ENCODE measurements at places on chromosomes 2 and 18.
A peak's percentile ranks its signal among the peaks of the same experiment; 100 is the strongest.

GRCh38 chr18:79942786-79943607, 8.5 kb downstream of the SLC66A2 start:
- DNase-seq: no peak

DNA sequence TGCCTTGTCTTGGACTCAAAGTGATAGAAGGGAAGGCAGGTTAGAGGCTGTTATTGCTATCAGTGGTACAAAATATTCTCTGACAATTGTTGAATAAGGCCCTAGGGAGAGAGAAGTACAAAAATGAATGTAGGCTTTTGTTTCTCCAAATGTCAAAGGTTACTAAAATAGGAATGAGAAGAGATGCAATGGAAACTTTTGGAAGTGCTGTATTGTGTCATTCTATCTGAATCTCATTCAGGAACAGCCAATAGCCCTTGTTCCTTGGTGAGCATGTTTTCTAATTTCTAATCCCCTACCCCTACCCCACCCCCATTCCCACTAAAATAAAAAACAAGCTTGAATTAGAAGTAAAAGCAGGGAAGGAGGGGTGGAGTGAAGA, 166.4 kb downstream of the GPD2 start:
- no peak for DNase-seq

DNA sequence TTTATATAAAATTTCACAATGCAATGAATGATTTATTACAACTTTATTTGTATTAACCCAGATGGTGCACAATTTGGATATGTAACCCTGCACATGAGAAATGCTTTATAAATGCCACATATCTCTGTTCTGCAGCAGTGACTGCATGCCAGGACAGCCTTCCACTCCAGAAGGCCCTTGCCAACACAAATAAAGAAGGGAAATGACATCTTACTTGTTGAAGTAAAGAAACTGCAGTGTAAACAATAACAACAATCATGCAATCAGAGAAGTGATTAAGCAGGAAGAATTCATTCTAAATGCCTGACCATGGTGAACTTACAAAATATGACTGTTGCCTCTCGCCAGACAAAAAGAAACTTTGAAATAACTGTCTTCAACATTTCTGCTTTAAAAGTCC, 129.9 kb upstream of the CHST9 start:
- no peak for DNase-seq

- peak; percentile 8 for DNase-seq
Observed at GRCh38 chr2:1750933-1751766, 6.8 kb upstream of the PXDN start.

DNA sequence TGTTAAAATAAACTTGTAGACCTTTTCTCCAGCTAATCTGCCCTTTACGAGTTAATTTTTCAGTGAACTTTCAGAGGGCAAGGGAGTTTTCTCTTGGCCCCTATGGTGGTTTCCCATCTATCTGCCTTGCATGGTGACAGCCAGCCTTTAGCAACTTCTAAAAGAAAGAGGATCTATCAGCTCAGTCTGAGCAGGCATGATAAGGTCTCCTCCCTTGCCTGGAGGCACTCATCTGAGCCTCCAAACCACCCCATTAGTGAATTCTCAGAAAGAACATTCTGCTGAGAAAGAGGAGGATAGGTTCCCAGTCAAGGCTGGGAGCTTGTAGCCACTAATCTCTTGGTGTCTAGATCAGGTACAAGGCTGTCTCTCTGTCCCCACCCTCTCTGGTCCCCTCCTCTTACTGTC, 10.7 kb upstream of the GYPC start:
- no peak for DNase-seq

DNA sequence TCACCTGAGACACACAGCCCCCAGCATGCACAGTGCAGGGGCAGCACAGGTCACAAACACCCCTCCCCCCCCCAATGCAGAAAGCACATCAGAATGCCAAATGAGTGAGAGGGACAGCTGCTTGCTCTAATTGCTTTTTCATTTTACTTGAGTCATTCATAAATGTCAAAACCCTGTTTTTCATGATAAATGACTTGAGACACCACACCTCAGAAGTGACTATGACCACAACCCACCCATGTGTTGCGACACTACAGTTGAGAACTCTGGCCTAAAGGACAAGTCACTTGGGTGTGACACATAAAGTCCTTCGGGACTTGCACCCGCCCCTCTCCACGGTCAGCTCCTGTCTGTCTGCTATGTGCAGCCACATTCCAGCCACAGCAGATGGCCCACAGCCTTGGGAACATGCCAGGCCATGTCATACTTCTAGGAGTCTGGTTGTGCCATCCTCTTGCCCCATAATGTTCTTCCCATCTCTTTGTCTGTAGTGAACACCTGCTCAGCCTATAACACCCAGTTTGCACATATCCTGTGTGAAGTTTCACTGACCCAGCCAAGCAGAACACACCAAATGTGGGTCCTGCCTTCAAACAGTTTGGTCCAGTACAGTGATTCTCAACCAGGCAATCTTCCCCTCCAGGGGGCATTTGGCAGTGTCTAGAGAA, 30.2 kb upstream of the RIOK3 start:
- DNase-seq: no peak

DNA sequence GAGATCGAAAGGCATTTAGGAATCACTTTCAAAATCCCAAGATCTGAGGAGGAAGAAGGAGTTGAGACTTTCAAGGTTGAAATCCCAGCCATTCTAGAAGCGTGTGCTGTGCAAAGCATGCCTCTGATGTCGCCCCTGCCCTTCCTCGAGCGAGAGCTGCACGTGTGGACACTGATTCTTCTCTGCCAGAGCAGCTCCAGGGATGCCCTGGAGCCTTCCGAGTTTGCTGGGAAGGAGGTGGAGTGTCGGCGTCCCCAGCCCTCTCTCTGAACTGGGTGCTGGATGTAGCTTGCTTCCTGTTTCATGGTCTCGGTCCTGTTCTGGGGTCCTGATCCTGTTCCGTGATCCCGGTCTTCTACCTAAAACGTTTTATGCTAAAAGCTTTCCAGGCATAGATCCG, 76.1 kb downstream of the TWIST2 start:
- DNase-seq: no peak

- no peak for DNase-seq
Observed at GRCh38 chr18:56146565-56146964, 491.8 kb downstream of the TXNL1 start.

DNA sequence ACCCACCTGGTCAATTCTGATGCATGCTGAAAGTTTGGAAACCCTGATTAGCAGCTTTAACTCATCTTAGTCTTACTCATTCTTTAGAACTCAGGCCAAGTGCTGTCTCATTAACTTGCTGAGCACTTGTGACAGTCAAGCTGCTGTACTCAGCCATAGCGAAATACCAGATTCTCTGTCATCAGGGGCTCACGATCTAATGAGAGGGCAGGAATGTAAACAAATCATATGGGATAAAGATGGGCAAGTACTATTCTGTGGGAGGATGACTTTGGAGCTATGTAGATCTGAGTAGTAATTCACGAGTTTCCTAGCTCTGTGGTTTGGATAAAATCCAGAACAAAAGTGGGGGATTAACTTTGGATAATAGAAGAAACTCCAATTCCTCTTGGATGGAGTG, 376.6 kb downstream of the HRH4 start:
- no peak for DNase-seq

DNA sequence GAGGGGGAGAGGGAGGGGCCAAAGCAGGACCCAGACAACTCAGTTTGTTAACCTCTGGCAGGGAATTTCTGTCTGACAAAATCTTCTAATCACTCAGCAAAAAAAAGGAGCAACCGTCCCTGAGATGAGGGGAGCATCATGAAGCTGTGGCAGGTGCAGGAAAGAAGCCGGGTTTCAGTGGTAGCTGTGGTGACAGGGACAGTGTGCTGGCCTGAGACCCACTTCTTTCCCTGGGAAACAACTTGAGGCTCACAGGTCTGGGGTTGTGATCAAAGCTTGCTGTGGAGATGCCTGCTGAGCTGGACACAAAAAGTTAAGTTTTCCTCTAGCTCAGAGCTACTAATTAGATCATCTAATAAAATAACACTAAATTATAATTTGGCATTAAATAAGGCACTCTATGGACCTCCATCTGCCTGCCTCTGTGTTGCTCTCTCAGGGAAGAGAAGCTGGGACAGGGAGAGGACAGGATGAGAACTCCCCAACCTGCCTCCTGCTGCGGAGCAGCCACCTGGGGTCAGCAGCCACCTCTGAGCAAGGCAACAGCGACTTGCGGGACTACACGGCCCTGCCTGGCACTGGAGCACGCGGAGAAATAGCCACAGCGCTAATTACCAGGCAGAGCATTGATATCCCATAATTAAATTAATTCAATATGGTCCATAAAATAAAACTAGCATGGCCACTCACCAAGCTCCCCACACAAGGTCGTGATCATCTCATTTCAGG, 104.6 kb upstream of the TEX51 start:
- no peak for DNase-seq

- DNase-seq: no peak
Observed at GRCh38 chr2:97699765-97700444, 13.5 kb upstream of the ZAP70 start.

DNA sequence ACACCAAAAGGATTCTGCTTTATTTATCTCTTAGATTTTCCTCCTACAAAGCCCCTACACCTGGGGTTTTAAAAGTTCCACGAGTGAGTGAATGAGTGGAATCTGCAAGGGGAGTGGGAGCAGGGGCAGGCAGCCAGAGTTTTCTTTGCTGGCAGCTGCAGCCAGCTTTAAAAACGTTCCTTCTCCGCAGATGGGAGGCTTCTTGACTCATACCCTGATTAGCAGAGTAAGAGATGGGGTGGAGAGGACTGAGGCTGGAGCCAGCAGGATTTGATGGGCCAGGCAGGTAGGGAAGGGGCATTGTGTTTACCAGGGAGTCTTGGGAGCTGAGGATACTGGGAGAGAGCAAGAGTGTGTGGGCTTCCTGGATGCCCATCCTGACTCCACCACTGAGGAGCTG, 99.6 kb upstream of the TNP1 start:
- no peak for DNase-seq

GRCh38 chr2:9178904-9179571, 27.6 kb upstream of the ASAP2 start:
- DNase-seq: no peak

DNA sequence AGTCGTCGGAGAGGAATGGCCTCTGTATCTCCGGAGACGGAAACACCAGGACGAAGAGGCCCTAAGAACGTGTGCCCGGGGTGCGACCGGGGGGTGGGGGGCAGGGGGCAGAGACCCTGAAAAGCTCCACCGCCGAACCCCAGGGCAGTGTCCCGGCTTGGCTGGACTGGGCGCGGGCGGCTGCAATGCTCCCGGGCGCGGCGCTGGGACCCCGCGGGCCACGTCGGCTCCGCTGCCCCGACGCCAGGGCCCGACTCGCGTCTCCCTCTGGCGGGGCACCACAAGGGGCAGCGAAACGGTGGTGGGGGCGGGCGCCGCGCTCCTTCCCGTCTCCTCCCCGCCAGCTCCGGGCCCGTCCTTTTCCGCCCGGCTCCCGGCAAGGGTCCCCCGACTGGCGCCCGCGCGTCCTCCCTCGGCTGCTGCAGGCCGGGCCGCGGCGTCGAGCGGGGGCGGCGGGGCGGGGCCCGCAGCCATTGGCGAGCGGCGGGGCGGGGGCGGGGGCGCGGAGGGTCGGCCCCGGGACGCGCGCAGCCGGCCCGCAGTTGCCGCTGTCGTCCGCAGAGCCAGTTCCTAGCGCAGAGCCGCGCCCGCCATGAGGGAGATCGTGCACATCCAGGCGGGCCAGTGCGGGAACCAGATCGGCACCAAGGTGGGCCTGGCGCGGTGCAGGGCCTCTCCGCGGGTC, at the start of gene TUBB6:
TSS of gene TUBB6 (plus strand) at position 541 of the 685 bp plus-strand sequence. CDS start at position 593, 52 bp downstream.
- no peak for DNase-seq

- DNase-seq: no peak
Observed at GRCh38 chr2:172928756-172929155, 146.9 kb upstream of the MAP3K20 start.

DNA sequence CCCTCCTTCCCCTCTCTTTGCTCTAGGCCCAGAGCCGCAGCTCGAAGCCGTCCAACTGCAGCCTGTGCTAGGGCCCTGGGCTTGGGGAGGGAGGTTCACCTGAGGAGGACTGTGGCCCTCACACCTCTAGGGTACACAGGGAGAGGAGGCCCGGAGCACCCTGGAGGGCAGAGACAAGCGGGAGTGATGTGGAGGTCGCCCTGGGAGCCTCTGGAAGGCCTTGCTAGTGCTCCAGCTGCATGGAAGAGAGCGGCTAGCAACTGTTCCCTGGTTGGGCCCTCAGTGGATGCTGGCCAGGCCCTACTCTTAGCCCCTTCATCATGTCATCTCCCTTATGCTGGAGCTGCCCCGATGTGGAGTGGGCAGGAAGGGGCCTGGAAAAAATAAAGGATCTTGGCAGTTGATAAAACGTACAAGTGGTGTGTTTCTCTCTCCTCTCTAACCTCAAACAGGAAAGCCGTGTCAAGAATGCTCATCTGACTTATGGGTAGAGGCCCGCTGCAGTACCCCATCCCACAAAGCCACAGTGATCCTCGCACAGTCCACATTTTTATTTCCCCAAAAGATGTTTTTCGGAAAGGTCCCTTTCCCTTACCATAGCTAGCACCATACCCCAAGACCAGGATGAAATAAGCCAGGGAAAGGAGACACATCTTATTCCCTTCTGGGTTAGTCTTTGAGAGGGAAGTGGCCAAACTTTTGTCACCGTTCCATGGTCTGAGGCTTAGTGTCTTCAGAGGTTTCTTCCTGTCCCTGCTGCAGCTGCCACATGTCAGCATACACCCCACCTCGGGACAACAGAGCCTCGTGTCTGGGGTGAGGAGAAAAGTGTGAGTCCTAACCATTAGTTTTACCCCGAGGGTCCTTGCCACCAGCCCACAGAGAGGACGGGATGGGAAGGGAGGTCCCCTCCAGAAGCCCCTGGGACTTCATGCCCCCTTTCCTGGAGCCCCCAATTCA, 2.9 kb downstream of the ZFAND2B start:
- DNase-seq: no peak

GRCh38 chr2:85925216-85925671, 36.5 kb upstream of the ST3GAL5 start:
- DNase-seq: no peak

- DNase-seq: no peak
Observed at GRCh38 chr2:4675295-4675694, 971.9 kb downstream of the DCDC2C start.

- no peak for DNase-seq
Observed at GRCh38 chr18:57003342-57003741, 143.5 kb upstream of the BOD1L2 start.
